ENCODE measurements at places on chromosomes 3 and 15.

- DNase-seq: no peak
Measured at GRCh38 chr3:123075359-123075758, 8.5 kb downstream of the PDIA5 start.

GRCh38 chr15:81939604-81940440 lies 106.0 kb downstream of the MEX3B start:
- no peak for DNase-seq

DNA sequence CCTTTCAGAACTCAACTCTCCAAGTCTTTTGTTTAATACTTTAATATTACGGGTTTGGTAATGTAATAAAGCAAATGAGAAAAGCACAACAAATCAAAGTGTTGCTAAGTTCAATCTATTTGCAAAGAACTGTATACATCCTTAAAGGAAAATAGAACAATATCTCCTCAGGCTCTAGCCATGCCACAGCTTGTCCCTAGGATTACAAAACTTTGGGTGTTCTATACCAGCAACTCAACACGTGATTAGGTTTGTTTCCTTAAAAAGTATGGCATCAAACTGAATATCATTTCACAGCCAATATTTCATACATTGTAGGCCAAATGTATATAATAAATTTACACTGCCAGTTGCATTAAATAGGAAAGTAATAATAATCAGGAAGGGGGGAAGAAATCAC lies 418.6 kb upstream of the MDFIC2 start:
- no peak for DNase-seq

DNA sequence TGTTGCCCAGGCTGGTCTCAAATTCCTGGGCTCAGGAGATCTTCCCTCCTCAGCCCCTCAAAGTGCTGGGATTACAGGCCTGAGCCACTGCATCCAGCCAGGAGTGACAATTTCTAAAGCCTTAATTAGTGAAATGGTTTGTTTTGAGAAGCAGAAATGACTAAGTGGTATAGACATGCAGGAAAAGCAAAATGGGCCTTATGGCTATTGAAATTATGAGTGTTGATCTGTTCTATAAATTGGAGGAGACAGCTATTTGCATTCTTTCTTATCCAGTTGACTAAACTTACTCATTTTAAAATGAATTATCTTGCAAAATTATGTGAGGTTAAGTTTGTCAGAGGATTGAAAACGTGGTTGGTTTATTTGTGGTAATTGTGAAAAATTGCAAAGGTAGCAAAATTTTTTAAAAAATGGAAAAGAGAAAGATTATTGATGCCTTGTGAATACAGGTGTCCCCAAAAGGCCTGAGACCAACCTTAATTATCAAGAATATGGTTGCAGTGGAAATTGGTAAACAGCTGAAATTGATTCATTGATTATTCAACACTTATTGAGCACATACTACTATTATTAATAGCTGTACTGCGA lies 7.9 kb downstream of the RAP2B start:
- no peak for DNase-seq

- no peak for DNase-seq
Measured at GRCh38 chr3:151316267-151316991, at the start of gene GPR87. Gene GPR87, minus strand, starts transcription at chr3:151316820. Its CDS starts 16,720 bp downstream, at chr3:151300100.

DNA sequence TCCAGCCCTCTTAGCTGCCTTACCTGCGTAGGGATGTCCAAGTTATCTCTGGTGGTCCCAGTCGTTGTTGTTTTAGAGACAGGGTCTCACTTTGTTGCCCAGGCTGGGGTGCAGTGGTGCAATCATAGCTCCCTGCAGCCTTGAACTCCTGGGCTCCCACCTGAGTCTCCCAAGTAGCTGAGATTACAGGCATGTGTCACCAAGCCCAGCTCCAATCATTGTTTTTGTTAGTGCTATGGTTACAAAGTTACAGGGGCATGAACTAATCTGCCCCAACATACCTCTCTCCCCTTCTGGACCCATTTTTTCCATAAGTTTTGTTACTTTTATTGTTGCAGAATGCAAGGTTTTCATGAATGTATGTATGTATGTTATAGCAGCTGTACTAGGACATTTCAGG lies 54.7 kb downstream of the CTDSPL2 start:
- DNase-seq: no peak

DNA sequence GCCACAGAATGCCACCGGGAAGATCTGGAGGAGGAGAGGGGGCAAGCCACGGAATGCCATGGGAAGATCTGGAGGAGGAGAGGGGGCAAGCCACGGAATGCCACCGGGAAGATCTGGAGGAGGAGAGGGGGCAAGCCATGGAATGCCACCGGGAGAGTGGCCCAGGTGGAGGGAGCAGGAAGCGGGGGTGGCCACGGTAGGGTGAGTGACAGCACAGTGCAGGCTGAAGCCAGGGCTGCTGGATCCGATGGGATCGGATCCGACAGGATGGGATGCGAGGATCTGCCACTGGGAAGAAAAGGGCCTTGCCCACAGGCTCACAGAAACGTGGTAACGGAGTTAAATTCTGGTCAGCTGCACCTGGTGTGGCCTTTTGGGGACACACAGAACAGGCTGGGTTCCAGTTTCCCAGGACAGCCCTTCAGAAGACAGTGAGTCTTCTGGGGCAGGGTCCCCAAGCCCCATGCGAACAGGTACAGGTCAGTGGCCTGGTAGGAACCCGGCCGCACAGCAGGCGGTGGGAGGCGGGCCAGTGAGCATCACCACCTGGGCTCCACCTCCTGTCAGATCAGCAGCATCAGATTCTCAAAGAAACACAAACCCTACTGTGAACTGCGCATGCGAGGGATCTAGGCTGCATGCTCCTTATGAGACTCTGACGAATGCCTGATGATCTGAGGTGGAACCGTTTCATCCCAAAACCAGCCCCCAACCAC lies 58.8 kb downstream of the XXYLT1 start:
- DNase-seq: no peak

- DNase-seq: no peak
Measured at GRCh38 chr3:135807879-135808278, 157.6 kb upstream of the PPP2R3A start.

- DNase-seq: no peak
Measured at GRCh38 chr3:15427981-15428380, 583 bp downstream of the EAF1 start.
